PC-3 (cell line): ENCODE measurements at places on chromosomes 16 and 17. TPM values are rescaled to one million over a fixed set of nuclear protein-coding genes. Genes with fewer than 3 reads are reported as not detected.

Gene SLC7A5
- total RNA-seq = 93.2 and 118 TPM in 2 replicates

Gene HSBP1
- 141 and 167 TPM in 2 replicates for total RNA-seq

Gene CD68
- 30.2 and 32.4 TPM in 2 replicates for total RNA-seq

Gene PPP1R27
- total RNA-seq = not detected in 2 replicates

Gene IL21R
- total RNA-seq = 0.55 TPM in 1 of 2 replicates, not detected in the other

Gene ARHGDIG
- total RNA-seq = 0.35 TPM in 1 of 2 replicates, not detected in the other

Gene ICAM2
- not detected in 2 replicates for total RNA-seq

Gene TMEM238L
- not detected in 2 replicates for total RNA-seq

Gene KRTAP9-4
- total RNA-seq = not detected in 2 replicates

Gene PRSS33
- 0.11 TPM in 1 of 2 replicates, not detected in the other for total RNA-seq
